ENCODE measurements at places on chromosomes 16 and 17. TPM values are rescaled to one million over a fixed set of nuclear protein-coding genes. Genes with fewer than 3 reads are reported as not detected.

DNA sequence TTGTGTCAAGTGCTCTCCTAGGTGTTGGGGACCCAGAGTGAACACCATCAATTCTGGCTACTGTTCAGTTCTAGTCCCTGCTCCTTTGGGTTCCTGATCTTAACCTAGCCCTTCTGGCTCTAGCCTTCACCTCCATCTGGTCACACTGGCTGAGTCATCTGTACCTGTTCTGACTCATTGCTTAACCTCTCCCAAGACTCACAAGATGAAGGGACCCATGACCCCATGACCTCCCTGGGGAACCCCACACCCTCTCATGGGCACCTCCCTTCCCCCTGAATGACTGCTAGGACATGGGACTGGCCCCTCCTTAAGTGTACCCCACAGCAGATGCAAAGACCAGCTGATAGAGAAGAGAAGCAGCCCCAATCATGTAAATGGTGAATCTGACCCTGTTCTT, 345.8 kb upstream of the CDH5 start:
- DNase-seq, result no peak

DNA sequence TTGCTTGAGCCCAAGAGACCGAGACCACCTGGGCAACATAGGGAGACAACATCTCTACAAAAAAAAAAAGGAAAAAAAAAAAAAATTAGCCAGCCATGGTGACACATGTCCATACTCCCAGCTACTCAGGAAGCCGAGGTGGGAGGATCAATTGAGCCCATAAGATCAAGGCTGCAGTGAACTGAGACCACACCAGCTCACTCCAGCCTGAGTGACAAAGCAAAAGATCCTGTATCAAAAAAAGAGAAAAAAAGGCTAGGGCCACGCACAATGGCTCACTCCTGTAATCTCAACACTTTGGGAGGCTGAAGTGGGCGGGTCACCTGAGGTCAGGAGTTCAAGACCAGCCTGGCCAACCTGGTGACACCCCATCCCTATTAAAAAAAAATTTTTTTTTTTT, 13.8 kb downstream of the SUMO2 start:
- DNase-seq, result no peak

Gene ETV4
- 4.4 TPM for total RNA-seq

GRCh38 chr16:81907681-81908080, 103.6 kb downstream of the SDR42E1 start:
- no peak for DNase-seq

Gene ABCC6
- total RNA-seq, result not detected

Gene ANKFN1
- not detected for total RNA-seq

- DNase-seq, result no peak
Measured at GRCh38 chr17:11097121-11097520, 143.9 kb upstream of the SHISA6 start.

GRCh38 chr16:87165885-87166284, 151.3 kb downstream of the C16orf95 start:
- DNase-seq, result no peak

GRCh38 chr17:31788956-31789355, 70.1 kb downstream of the COPRS start:
- DNase-seq, result no peak

DNA sequence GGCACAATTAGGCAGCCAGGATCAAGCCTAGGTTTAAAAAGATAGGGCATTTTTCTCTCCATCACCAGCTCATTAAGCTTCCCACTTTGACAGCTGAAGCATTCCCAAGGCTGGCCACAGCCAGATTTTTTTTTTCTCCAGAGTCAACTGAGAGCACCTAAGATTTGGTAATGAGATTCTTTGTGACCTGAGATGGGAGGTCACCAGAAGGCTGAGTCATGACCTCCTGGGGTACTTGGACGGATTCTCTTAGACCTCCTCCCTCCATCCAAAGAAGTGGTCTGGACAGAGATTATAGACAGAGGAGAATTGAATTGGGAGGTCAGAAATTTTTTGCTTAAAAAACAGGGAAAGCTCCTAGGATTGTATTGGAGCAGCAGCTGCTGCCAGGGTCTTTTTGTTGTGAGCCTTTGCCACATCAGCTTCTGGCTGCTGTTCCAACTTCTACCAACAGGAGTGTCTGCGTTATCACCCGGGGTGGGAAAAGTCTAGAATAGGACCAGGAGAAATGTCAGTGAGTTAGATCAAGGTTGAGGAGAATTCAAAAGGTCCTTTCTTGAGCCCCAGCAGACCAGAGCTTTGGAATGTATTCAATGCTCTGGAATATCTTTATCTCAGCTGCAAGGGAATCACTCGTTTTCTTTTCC, 221.2 kb upstream of the N4BP1 start:
- no peak for DNase-seq

Gene SDR42E2
- not detected for total RNA-seq

DNA sequence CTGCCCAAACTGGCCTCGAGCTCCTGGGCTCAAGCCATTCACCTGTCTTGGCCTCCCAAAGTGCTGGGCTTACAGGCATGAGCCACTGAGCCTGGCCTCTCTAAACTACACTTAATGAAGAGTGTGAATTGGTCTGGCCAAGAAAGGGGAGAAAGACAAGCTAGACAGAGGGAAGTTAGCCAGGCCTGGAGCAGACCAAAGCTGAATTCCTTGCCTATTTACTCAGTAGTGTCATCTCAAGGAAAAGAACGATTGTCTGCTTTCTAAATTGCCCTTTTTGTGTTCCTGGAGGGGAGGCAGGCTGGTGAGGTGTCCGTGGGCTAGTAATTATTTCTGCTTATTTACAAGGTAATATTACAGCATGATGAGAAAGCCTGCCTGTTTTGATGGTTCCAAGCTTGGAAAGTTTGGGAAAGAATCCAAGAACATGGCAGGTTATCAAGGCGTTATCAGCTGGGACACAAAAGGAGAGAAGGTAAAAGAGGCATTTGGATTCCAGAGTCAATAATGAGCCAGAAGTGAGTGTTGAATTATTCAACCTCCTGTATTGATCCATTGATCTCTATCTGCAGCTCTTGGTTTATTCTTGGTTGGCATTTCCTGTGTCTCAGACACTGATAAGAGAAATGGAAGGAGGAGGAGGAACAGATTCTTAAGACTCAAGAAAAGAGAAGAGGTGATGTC, 6.3 kb upstream of the CBFB start:
- DNase-seq, result no peak

- no peak for DNase-seq
Measured at GRCh38 chr17:59746849-59747445, 39.5 kb downstream of the VMP1 start.

DNA sequence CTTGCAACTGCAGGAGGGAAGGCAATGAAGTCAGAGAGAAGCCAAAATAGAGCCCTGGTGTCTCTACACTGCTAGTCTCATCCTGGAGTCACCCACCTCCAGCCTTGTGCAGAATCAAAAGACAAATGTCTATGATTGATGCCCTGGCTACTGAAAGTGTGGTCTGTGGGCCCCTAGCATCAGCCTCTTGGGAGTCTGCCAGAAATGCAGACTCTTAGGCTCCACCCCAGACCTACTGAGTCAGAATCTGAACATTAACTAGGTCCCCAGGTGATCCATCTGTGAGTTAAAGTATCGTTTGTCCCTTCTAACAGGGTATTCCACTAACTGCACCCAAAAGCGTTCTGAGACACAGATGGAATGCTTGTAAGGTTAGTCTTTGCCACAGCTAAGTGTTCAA, 21.2 kb downstream of the EARS2 start:
- no peak for DNase-seq

Gene CDYL2
- total RNA-seq, result 3.1 TPM

- DNase-seq, result no peak
Measured at GRCh38 chr17:60743799-60744198, 66.1 kb downstream of the BCAS3 start.

DNA sequence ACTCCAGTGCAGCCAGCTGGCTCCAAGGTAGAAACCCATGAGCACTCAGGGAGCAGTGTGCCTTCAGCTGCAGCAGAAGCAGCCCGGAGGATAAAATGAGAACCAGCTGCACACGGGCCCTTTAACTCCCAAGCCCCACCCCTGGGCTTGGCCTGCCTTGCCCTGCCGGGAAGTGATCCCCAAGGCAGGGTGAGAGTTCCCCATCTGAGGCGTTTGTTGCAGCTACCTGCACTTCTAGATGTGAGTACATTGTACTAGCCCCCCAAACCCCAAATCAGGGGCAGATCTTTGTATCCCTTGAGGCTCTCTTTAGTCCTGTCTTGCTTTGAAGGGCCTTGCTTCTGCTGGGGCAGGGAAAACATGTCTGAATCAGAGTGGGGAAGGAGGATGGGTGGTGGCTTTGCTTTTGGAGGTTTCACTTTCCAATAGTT, at the start of gene MVP:
TSS of gene MVP (plus strand) at position 192 of the 431 bp plus-strand sequence. CDS start 10,088 bp downstream, outside the sequence.
- no peak for DNase-seq

GRCh38 chr16:80739523-80739922, 64.9 kb downstream of the CDYL2 start:
- no peak for DNase-seq

DNA sequence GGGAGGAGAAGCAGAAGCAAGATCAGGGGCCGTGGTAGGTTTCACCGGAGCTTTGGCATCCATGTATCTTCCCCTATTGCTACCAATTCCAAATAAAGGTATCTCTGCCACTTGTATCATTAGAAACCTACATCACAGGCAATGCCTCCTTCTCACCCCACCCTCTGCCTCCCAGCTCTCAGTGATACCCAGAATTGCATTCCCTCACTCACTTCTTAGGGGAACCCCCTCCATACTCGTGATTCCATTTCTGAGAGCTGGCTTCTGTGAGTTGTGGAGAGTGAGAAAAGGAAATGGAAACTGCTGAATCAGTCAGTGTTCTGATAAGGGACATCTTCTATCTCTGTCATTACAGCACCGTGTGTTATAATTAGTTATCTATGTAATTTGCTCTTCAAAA, 2.3 kb upstream of the CCL3 start:
- DNase-seq, result no peak

DNA sequence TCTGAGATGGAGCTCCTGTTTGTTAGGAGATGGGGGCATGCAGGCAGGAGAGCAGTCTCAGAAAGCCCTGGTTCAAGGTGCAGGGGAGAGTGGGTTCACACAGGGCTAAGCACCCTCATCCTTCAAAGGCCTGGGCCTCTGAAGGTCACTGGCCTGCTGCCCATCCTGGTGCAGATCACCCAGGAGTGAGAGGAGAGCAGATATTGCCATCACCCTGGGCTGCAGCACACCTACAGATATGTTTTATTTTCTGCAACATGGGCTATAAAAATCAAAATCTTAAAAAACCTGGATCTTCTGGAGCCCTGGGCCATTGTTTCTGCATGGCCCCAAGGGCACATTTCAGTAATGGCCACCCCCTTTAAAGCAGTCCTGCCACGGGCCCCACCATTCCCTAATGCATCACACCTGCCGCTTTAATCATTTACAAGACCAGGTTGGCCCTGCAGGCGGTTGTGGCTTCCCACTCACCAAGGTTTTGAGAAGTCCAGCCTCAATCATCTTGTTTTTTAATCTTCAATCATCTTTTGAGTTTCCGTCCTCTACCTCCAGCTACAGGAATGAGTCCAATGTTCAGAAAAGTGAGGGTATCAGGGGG, 20.4 kb upstream of the NUP93 start:
- no peak for DNase-seq

Gene PLD6
- total RNA-seq, result 0.45 TPM

- DNase-seq, result no peak
Measured at GRCh38 chr16:81623365-81624102, 155.6 kb upstream of the PLCG2 start.

Gene TRIM47
- 30.7 TPM for total RNA-seq

Gene DRC3
- 1.7 TPM for total RNA-seq

Data from esophagus squamous epithelium (tissue), 5 donors.